ENCODE measurements at places on chromosomes 7 and 10.

- DNase-seq: no peak
Observed at GRCh38 chr10:132068431-132069121, 2.8 kb downstream of the JAKMIP3 start.

GRCh38 chr7:111842491-111842890 is 280.2 kb upstream of the IMMP2L start:
- no peak for DNase-seq

DNA sequence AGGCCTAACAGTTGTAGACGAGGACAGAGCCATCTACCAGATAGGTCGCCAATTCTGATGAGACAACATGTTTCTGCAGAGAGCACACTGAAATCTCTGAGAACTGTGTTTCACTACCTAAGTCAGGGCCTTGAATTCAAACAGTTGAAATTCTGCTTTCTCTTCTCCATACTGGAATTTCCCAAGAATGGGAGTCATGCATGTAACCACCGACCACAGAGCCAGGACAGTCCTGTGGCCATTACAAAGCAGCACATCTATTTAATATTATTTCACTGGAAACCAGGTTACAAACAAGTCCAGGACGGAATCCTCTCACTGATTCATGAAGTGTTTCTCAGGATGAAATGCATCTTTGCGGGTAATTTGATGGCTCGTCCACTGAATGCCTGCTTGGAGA is 62.0 kb upstream of the ST8SIA6 start:
- DNase-seq: no peak

DNA sequence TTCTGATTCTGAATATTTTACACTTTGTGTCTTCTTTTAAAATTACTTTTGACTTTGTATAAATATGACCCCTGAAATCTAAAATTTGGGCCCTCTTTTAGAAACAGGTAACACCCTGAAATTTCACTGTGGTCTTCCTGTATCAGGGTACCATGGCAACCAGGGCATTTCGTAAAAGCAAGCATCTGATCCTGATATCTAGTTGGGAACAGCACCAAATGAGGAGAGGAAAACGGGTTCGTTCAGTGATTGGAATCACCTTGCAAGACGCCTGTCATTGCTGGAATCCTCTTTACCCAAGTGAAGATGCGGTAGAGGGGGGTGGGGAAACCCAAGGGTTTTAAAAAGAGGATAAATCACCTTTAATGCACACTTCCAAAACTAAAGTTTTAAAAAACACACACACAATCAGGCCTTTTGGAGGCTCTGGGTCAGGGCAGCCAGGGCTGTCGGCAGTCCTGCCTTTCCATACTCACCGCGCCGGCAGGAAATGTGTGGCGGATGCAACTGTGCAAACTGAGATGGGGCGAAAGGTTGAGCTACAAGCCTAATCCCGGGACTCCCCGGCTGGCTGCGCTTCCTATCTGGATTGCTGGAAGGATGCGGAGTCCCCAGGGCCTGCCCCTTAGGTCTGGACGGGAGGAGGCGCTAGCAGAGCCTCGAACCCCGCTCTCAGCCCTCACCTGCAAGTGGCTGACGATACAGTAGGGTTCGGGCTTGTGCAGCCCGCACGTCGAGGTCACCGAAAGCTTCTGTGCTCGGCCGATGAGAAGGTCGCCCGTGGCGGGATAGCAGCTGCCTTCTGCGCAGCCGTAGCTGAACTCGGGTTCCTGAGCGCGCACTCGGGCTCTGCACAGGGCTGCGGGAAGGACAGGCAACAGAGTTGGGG is 1.8 kb downstream of the LAMB1 start:
- DNase-seq: no peak

DNA sequence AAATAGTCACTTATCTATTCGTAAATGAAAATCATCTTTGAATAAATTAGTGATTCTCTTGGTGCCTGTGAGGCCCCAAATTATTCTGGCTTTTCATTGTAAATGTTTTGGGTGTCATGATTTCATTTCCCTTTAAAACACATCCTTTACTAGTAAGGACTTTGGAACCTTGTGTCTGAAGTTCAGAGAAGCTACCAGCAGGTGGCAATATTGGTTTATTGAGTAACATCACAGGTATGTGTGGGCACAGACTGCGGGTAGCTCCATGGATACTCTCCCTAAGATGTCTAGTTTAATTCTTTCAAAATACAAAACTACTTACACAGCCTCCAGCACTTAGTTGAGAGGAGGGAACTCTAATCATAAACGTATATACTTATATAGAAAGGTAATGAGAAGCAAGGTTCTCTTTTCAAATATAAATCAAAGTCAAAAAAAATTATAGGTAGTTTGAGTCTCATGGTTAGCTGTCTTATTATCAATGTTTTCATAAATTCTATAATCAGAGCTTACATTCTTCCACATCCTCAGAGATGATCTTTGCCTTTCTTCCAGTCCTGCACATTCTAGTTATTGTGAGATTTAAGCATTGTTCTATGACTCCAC is 449.6 kb downstream of the GRM8 start:
- peak; percentile 39 for DNase-seq

GRCh38 chr10:4111643-4112042 is 326.6 kb upstream of the KLF6 start:
- DNase-seq: no peak

- peak; percentile 78 for DNase-seq
Observed at GRCh38 chr7:95421000-95421846, 13.6 kb downstream of the PON2 start.

- DNase-seq: no peak
Observed at GRCh38 chr10:128571745-128572144, 445.5 kb upstream of the MKI67 start.

DNA sequence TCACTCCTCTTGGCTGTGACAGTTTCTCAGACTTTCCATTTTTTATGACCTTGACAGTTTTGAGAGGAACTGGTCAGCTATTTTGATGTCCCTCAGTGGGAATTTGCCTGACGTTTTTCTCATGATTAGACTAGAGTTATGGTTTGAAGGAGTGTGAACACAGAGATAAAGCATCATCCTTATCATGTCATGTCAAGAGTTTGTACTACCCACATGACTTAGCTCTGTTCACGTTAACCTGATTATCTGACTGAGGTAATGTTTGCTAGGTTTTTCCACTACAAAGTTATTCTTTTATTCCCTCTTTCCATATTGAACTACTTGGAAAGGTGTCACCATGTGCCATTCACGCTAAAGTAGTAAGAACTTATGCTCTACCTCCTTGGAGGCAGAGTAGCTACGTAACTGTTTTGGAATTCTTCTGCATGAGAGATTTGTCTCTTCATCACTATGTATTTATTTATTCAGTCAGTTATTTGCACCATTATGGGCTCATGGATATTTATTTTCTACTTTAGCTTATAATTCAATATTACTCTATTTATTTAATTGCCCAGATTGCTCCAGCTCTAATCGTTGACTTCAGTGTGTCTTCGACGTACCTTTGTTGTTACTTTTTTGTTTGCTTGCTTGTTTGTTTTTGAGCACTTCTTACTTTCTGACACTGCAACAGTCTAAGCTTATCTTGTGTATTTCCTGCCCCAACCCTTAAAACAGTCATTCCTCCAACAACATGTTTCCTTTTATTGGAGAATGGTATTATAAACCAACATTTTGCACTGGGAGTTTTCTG is 50.4 kb downstream of the CPED1 start:
- no peak for DNase-seq

DNA sequence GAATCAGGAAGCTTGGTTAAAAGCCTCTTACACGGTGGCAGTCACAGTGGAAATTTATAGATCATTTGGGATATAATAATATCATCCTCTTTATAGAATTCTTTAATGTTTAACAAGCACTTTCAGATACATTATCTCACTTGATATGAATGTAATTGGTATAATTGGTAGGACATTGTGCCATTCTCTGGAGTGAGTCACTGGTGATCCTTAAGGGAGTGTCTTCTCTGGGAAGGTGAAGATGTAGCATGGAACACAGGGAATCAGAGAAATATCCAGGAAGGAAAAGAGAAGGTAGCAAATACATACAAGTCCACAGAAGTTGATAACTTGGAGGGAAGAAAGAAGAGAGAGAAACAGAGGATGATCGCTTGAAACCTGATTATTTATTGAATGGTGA is 9.8 kb downstream of the PTPRZ1 start:
- DNase-seq: no peak

- DNase-seq: no peak
Observed at GRCh38 chr10:129366450-129366849, 100.6 kb upstream of the MGMT start.

DNA sequence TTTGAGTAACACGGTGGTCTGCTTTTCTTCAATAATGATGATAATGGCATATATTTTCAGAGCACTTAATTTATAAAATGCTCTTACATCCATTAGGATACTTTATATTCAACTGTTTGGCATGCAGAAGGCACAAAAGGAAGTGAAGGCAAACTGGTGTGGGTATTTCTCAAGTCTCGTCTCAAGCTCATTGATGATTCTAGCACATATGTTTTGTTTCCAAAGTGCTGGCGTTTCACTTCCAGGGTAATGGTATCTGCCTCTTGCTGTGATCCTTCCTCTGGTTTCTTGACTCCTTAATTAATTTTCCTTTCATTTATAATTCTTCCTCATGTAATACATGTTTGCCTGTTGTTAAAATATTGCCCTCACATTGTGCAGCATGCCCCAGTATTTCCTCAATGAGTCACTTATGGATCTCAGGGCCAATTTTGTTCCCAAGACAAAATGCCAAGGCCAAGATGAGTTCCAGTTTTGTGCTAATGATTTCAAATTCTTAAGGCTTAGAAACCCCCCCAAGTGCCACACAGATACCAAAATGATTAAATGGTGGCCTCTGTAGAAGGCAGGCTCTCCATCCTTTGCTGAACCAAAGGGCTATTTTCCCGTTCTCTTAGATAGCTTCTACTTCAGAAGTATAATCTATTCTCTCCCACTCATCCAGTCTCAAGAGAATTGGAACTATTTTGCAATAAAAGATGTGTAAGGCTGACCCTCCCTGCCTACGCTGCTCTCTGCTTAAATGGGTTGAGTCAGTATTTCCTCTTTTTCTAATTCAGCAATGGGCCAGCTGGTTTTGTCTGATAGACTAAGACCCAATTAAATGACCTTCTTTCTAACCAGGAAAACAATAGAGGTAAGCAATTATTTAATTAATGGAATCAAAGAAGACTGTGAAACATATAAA is 171.2 kb downstream of the ZNF365 start:
- DNase-seq: no peak

DNA sequence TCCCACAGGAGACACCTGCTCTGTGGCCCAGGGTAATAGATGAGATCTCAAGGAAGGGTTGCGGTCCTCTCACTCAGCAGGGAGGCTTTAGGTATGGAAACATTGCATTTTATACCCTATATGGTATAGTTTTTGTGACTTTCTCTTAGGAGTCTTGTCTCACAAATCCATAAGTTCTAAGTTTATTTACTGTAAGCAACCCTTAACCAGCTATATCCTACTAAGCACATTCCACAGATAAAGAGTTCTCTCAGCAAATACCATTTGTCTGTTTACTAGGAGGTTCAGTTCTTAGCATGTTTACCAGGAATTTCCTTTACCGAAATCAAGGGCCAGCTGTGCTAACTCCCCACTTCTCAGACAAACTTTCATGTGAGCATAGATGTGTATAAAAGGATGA is 66.9 kb downstream of the ANLN start:
- no peak for DNase-seq

DNA sequence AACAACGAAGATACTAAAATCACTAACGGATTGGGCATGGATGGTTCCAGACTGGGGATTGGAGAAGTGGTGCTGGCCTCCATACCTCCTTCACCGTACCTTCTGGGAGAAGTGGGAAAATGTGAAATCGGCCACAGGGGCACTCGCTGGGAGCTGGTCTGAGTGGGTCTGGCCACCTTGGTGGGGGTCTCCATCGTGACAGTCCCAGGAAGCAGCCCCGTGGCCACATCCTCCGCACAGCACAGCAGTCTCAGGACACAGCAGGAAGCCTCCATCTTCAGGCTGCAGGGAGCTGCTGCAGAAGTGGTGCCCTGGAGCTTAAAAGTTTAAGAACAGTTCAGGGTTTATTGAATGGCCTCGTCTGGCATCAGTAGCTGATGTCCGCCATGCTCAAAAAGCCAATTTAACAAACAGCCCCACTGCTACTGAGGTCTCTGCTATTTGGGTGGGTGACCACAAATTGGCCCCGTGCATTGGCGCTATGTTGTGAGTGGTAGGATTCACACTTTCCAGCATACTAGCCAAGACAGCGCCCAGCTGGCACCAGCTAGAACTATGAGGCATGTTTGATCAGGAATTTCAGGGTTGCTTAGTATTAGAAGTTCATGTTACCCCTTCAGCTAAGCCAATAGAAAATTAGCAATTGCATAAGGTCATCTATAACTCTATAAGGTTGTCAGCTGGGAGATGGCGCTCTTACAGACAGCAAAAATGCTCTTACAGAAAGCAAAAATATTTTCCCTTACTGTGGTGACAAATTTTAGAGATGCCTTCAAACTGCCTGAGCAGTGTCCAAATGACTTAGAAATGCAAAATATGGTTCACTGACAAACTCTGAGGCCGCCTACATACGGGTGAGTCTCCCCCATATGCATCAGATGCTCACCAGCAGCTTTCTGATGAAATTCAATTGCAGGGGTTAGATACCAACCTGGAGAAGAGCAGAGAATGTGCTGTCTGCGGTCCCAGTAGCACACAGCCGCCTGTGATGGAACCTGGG is 17.0 kb downstream of the PKD1L1 start:
- DNase-seq: no peak

- DNase-seq: no peak
Observed at GRCh38 chr10:43044448-43044921, 32.4 kb upstream of the RET start.

DNA sequence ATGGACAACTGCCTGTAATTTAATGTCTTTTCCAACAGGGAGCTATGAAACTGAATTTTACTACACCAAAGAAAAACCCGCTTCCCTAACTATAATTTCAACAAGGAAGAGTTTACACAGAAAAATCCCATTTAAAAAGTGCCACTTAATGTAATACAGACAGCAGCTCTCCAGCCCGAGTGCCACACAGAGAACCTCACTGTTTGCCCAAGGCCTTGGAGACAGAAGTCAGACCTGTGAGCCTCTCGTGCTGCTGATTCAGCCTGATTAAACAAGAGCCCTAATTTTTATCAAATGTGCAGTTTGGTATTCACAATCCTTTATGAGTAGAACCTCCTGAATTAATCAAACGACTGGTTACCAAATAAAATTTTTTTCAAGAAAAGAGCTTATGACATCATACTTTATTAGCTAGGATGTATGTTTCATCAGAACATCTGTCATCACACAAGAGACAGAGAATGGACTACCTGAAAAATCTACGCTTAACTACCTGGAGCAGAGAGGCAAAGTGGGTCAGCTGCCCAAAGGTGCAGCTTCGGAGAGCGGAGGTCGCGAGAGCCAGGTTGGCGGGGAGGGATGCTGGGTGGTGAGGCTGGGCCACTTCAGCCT is 543.6 kb downstream of the SDK1 start:
- no peak for DNase-seq

- no peak for DNase-seq
Observed at GRCh38 chr10:74290708-74291107, 139.7 kb downstream of the ADK start.

GRCh38 chr10:61793760-61794703 is 107.5 kb upstream of the ARID5B start:
- DNase-seq: peak; percentile 34

- DNase-seq: no peak
Observed at GRCh38 chr7:31410265-31410664, 69.7 kb upstream of the NEUROD6 start.

- no peak for DNase-seq
Observed at GRCh38 chr7:71112436-71112835, 19.5 kb upstream of the GALNT17 start.
